Activated T-helper 1 cell treated with anti-CD3 and anti-CD28 coated beads, Interleukin-2, amount 50 U/mL, for 16 hours (primary cell): ENCODE measurements at places on chromosomes 2 and 18.

DNA sequence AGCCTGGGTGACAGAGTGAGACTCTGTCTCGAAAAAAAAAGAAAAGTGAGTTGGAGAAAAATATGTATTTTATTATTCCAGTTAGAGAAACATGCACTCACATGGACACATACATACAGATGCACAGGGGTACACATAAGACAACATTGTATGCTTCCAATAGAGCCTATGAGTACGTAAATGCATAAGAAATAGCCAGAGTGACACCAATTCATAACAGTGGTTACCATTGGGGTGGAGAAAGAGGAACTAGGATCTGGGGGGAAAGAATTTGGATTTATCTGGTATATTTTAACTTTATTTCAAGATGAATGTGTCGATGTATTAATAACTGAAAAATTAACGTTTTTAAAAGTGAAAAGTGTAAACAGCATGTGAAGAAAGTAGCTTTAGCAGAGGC is 16.1 kb downstream of the IL36A start:
- DNase-seq: no peak

- DNase-seq: no peak
Measured at GRCh38 chr2:18891600-18892345, 302.4 kb upstream of the NT5C1B start.

GRCh38 chr2:179263446-179264367 is 925 bp downstream of the SESTD1 start:
- no peak for DNase-seq

DNA sequence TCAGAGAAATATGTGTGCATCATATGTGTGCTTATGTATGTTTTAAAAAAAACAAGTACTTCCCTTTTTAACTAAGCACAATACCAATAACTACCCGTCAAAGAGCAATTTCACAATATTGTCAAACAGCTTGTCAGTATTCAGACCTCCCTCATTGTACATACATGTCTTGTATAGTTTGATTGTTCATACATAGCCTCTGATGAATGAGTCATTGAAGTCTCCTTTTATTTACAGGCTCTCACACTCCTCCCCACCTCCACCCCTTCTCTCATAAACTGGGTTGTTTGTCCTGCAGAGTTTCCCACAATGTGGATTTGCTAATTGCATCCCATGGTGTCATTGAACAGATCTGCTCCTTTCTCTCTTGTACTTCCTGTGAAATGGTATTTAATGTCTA is 132.8 kb upstream of the L3MBTL4 start:
- no peak for DNase-seq

DNA sequence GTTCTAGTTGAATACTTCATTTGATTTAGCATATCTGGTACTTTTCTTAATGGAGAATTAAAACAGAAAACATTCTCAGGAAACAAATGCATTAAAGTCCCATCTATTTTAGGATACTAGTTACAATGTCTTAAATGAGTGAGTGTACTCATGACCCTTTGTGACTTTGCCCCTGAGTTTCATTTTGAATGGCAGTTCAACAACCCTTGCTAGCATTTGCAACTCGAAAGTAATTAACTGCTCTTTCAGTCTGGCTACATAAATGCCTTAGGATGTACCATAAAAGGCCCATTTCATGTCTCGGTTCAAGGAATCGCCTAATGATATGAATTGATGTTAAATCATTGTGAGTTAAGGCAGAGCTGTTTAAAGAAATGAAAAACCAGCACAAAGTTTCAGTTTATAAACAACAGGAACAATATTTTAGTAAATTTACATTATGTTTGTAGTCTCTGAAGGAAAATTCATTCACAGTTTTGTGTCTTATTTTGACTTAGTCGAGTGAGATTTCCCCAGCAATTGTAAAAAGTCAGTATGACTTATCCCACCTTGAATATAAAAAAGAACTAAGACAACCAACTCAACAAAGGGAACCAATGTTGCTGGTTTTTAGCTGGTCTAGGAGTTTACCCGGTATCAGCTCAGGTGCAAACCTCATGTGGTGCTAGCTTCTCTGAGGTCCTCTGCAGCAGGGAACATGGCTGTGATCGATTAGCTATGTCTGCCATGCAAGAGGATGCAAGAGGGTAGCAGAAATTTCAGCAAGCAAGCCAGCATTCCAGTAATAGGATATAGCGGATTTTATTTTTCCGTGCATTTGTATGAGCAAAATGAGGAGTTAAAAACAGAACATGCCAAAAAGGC is 386.2 kb downstream of the PTPRM start:
- no peak for DNase-seq

DNA sequence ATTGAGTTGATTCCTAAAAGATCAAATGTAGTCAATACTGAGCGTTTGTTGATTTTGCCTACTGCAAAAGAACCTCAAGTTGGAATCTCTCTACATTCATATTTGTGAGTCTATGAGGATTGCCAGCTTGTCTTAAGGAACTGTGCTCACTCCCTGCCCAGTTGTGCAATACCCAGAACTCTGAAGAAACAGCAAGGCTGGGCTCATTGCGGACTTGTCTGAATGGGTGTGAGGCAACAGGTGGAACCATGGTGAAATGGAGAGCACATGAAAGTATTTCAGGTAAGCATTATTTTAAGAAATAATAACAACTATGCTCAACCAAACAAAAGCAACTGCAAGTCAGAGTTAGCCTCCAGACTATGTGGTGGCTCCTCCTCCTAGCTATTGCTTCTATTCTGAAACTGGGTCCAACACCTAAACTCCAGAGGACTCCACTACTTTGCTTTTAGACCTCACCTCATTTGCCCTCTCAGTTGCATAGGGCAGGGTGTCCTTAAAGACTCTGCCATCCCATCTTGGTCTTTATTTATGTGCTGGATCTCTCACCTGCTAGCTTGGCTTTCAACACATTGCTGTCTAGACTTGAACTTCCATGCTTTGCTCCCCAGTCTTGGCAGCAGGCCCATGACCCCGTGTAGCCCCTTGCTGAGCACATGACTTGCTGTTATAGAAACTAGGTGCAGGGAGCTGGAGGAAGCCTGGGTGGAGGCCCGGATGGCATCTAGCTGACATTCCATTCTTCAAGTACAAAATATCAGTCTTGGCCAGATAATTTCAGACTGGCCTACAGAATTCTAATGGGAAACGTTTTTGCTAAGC is 94.8 kb upstream of the ARL5A start:
- DNase-seq: no peak
